Activated naive CD4-positive, alpha-beta T cell treated with anti-CD3 and anti-CD28 coated beads, Interleukin-2, amount 50 U/mL, for 72 hours (primary cell): ENCODE measurements at places on chromosomes 7 and 10. TPM values are rescaled to one million over a fixed set of nuclear protein-coding genes. Genes with fewer than 3 reads are reported as not detected.

The RABGEF1 gene
- total RNA-seq, result 21.5 TPM

The TAS2R40 gene
- not detected for total RNA-seq

The PDCD11 gene
- total RNA-seq, result 49.6 TPM

The ANXA8L1 gene
- not detected for total RNA-seq

The CYP2C19 gene
- total RNA-seq, result not detected
